MG63 (cell line): ENCODE measurements at places on chromosomes 11 and 22. TPM values are rescaled to one million over a fixed set of nuclear protein-coding genes. Genes with fewer than 3 reads are reported as not detected.

- no peak for DNase-seq
Measured at GRCh38 chr11:78203184-78203583, 14.5 kb downstream of the USP35 start.

DNA sequence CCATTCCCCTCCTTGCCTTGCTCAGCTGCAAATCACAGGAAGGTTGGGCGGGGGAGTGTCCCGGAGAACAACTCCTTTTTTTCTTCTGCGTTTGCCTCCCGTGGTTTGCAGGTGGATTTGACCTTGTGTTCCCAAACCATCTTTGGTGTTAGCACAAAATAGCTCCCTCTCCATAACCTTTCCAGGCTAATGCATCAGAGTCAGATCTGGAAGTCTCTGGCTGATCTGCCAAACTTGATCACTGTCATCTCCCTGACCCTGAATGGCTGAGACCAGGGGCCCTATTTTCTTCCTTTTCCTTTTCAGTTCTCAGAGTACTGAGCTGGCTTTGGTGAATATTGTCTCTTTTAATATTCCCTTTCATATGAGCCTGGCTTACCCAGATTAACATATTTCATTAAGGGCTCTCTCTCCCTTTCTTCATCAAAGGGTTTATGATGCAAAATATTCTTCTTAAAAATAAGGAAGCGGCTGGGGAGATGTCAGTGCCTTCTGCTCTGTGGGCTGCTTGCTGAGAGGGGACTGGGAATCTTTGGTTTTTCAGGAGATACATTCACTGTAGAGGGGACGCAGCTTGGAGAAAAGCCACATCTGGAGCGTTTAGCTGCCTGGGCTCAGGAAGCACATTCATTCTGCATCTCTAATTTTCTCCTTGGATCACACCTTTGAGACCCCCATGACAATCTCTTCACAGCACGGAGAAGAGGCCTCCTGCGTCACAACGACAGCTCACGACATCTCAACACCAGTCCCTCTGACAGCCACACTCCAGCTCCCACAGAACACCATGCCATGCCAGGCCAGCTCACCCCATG is 148.3 kb downstream of the CEP164 start:
- DNase-seq, result no peak

DNA sequence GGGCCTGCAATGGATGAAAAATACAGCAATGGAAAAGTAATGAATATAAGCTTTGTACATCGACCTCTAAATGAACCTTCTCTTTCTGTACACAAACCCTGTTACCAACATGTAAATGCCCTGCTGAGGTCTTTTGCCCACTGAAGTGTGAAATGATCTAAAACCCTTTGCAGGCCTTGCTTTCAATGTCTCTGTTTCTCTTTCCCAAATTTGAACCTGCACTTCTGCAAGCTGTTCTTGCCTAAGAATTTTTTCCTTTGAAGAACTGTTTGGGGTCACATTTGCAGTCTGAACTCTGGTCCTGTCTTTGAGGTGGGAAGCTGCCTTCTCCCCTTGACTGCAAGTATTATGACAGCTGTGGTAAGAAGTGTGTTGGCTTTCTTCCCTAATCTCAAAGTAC is 1237.1 kb downstream of the FAM181B start:
- DNase-seq, result no peak

Gene F2
- 0.46 TPM in 1 of 2 replicates, not detected in the other for total RNA-seq

DNA sequence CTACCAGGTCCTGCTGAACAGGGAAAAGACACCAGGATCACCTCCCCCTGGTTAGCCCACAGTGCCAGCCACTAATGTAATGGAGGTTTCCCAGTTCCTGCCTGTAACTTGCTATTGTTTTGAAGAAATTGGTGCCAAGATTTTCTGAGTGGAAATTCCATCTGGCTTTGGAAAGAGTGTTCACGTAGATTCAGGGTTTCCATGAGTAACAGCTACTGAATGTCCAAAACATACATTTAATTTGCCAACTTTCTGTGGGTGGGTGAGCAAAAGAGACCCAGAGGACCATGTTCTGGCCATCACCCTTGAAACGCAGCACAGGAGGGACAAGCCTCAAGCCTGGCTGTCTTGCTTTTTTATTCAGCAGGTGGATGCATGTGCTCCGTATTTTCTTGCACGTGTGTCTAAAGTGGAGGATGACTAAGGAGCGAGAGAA is 8.8 kb upstream of the DKK3 start:
- DNase-seq, result peak; percentile 81
